ENCODE measurements at places on chromosomes 6 and 20.

- DNase-seq, result no peak
Measured at GRCh38 chr6:144955859-144956258, 670.7 kb downstream of the UTRN start.

- peak; percentile 28 for DNase-seq
Measured at GRCh38 chr6:125780540-125781313, 10.0 kb upstream of the NCOA7 start.

- DNase-seq, result no peak
Measured at GRCh38 chr6:56927538-56928453, 27.1 kb upstream of the BEND6 start.

- DNase-seq, result no peak
Measured at GRCh38 chr6:168915242-168915641, 338.4 kb downstream of the THBS2 start.

DNA sequence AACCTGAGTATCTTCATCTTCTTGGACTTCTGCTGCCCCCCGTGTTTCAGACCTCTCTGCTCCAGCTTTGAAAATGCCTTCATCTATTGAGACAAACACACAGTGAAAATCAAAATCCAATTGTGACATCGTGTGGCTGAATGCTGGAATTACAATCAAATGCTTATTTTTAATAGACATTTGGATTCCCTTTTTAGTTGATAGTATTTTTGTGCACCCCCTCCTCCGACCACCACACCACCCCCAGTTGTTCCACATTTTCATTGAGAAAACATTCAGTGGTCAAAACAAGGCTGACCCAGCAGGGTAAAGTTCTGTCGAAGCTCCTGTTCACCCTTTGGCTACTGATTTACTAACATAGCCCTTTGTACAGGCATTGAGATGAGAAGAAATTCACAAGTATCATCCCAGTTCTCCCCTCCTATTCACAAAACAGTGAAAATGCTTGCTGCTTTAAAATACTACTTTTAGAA is 79.0 kb downstream of the NRSN1 start:
- DNase-seq, result peak; percentile 39

- no peak for DNase-seq
Measured at GRCh38 chr6:42923666-42924065, 5.6 kb upstream of the CNPY3 start.

DNA sequence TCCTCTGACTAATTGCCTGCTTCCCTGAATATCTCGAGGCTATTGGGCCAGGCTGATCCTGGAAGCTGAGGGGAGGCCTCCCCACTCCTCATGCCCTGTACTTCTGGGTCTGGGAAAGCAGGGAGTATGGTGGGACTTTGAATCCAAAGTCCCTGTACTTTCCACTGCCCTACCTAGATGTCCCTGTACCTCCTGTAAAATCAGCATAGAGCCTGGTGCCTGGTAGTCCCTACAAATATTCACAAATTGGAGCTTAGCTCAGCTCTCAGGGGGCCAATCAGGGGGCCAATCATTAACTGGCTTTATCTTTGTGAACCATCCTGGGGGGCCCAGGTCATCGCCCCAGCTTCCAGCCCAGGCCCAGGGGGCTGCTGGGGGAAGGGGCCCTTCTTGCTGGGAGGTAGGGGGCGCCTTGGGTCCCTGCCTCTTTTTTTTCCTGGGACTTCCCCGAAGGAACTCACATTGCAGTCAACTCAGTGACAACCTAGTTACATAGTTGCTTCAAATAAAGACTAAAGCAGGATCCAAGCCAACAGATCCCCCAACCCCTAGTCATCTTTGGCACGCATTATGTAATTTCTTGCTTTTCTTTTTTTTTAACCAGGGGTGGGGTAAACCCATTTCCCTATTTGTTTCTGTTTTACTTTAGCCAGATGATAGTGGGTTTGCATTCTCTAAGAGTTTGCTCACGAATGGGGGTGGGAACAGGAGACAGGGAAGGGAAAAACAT is 6.9 kb upstream of the VEGFA start:
- DNase-seq, result no peak

GRCh38 chr6:30154709-30155519 is 6.1 kb downstream of the TRIM10 start:
- DNase-seq, result peak; percentile 52

DNA sequence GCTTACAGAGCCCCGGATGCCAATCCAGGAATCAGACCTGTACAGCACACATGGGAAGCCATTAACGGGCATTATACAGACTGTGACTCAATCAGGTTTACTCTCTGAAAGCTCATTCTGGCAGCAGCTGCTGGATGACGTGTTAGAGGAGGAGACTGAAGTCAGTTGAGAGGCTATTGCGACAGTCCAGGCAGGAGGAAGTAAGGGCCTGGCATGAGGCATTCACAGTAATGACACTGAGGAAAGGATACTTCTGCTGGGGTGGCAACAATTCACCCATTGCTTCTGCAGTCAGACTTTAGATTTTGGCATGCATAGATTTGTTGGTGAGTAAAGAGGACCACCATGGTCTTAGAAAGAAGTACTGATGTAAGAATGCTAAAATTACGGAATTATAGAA is 151.0 kb upstream of the HEY2 start:
- DNase-seq, result no peak

GRCh38 chr20:9359561-9360308 is 154.7 kb upstream of the LAMP5 start:
- peak; percentile 77 for DNase-seq

GRCh38 chr6:5771759-5772390 is 234.8 kb downstream of the NRN1 start:
- DNase-seq, result no peak

DNA sequence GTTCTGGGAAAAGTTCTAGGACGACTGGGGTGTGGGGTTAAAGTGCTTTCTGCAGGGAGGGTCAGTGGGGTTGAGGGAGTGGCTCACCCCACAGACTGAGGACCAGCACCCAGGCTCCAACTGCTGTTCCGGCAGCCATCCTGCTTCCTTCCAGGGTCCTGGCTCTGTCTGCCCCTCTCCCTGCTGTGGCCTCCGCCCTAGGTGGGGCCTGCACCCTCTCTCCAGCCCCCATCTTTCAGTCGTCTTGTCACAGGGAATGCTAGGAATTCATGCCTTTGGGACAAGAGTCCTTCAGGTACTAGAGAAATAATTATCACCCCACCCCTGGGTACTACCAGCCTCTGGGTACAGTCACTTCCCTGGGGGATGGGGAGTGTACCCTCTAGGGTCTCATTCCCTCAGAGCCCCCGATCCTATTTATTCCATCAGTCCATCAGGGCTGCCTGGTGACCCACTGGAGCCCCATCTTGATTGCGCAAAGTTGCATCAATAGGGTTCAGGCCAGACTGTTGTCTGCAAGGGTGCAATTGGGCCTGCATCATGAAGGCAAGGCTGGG is at the start of gene AGER:
AGER (minus strand) TSS at position 170 of the 557 bp plus-strand sequence; CDS start at position 139, 31 bp downstream.
- no peak for DNase-seq

DNA sequence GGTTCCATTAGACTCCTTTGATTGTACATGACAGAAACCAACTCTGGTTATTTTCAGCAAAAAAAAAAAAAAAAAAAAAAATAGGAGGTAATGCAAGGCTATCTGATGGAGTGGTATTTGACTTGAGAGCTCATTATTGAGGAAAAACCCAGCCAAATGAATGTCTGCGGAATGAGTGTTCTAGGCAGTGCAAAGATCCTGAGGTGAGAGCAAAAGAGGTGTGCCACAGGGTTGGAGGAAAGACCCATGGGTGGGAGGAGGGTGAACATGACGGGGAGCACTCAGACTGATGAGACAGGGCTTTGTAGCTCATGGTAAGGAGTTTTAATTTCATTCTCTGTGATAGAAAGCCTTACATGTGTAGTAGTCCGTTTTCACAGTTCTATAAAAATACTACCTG is 188.9 kb downstream of the TSHZ2 start:
- no peak for DNase-seq

DNA sequence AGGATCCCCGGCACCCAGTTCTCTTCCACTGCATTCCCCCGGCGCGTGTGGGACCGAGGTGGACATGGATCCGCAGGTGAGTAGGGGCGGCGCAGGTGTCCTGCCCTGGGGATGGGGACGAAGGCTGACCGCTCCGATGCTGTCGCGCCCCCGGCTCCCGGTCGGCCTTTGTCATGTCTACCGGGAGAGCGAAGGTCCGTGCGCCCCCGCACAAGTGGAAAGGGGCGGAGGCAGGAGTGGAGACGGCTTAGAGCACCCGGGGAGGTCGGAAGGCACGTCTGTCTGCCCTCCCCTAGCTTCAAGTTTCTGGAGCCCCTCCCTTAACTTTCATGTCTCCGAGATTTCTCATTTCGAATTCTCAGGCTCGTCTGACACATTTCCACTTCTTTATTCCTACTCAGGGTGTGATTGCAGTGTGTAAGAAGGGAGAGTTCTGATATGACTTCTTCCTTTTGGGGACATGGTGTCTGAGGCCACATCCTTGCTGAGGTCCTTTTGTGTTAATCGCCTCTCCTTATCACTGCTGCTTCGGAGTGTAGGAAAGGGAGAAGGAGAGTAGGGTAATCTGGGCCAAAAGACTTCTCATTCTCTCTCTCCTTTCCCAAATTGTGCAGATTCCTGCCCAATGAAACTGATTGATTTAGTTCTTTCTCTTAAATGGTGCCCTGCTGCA is 435 bp downstream of the KIFC1 start:
- no peak for DNase-seq

DNA sequence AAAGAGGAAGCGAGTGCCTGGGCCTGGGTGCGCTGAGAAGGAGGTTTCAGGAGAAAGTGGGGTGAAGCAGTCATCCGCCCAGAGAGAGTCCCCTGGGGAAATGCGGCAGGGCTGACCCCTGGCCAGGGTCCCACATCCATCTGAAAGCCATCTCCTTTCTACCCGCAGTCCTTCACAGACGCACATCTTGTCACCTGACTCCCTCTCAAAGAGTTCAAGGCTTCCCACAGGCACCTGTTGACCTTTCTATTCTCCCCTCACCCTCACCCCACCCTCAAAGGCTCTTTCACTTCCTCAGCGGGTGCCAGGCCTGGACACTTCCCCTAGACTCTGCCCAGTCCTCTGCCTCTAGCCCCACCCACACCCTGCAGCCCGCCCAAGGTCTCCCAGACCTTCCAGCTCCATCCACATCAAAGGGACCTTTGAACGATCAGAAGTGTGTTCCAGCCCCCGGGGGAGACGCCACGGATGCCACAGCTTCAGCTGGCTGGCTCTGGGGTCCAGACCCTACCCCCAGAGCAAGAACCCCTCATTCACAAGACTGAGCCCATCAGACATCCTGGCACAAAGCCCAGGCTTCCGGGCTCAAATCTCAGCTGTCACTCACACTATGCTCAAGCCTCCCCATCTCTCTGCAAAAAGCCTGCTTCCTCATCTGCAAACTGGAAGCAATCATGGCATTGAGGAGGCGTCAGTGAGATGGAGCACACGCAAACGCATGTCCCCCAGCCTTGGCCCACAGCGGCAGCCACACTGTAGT is 2.1 kb downstream of the CTSZ start:
- no peak for DNase-seq

GRCh38 chr20:33724439-33725094 is 4.5 kb upstream of the PXMP4 start:
- DNase-seq, result no peak

GRCh38 chr6:169162752-169163407 is 90.8 kb downstream of the THBS2 start:
- DNase-seq, result peak; percentile 73

DNA sequence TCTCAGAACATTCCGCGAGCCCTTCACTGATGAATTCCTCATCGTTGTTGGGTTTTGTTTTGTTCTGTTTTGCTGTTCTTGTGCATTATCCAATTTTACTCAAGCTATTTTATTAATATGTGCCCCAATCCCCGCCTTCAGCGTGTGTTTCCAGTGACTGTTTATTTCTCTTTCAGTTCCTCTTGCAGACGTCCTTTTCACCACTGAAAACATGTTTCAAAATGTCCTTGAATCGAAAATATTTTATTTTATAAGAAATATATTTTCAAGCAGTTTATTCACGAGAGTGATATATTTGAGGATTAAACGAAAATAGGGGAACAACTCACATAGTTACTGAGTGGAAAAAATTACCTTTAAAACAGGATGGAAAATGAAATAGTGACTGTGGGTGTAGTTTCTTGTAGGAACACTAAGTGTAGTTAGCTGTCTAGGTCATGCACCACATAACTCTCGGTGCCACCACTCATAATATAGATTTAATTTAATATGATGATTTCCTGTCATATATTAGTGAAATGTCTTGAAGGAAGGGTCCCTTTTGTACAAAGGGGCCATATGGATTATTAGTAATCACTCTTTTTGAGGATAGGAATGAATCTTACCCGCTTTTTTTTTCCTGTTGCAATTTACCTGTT is 45.3 kb upstream of the HDDC2 start:
- no peak for DNase-seq

GRCh38 chr6:32943864-32944649 is 3.2 kb upstream of the HLA-DMB start:
- DNase-seq, result no peak

DNA sequence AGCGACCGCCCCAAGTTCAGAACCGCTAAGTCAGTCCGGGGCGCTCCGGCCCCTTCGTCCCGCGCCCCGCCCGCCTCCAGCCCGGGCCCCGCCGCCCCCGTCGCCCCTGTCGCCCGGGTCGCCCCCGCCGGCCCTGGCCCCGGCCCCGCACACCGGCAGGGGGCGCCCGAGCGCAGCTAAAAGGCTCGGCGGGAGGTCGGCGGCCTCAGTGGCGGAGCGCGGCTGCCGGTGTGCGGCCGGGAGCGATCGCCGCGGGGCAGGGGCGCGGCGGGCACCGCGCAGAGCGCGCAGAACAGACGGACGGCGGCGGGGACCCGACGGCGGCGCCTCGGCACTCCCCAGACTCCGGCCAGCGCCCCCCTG is at the start of gene FNDC1:
FNDC1 (plus strand) TSS at position 208 of the 363 bp plus-strand sequence. CDS start 197 bp downstream, outside the sequence.
- peak; percentile 44 for DNase-seq

GRCh38 chr6:107539849-107540464 is 50.0 kb downstream of the SOBP start:
- DNase-seq, result no peak

DNA sequence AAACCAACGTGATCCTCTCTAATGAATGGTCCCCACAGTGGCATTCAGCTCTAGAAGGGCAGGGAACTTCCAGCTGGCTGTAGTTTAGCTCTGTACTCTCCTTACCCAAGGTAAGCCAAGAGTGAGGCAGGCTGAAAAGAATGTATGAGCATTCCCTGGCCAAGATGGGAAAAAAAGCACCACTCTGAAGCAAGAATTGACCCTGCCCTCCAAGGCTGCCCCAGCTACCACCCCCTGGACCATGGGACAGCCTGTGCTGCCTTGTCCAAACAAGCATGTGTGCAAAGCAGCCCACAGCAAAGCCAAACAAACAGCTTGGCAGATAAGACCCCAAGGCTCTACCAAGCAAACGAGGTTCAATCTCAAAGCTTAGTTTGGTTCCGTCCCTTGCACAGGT is 73.9 kb downstream of the GFOD1 start:
- DNase-seq, result no peak

- no peak for DNase-seq
Measured at GRCh38 chr6:166203641-166204222, 36.1 kb upstream of the TBXT start.

- no peak for DNase-seq
Measured at GRCh38 chr6:102749210-102749971, 1355.9 kb downstream of the GRIK2 start.

- no peak for DNase-seq
Measured at GRCh38 chr20:45467861-45468260, 1.7 kb upstream of the WFDC2 start.

DNA sequence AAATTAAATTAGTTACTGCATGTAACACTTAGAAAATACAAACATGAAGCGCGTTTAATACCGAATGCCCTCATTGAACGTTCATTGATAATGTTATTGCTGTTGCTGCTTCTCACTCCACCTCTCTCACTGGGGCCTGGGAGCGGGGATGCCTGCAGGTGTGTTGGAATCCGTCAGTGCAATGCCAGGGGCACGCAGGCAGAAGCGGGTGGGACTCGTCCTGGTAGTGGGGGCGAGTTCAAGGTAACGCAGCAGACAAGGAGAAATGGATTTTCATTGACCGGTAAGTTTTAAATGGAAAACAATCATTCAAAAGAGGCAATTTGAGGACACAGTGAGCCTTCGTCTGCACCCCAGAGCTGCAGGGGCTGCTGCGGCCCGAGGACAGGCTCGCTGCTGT is 71.2 kb upstream of the AFDN start:
- no peak for DNase-seq

Measured in A549 (cell line).